ENCODE measurements at places on chromosomes 7 and 10. TPM values are rescaled to one million over a fixed set of nuclear protein-coding genes. Genes with fewer than 3 reads are reported as not detected.

DNA sequence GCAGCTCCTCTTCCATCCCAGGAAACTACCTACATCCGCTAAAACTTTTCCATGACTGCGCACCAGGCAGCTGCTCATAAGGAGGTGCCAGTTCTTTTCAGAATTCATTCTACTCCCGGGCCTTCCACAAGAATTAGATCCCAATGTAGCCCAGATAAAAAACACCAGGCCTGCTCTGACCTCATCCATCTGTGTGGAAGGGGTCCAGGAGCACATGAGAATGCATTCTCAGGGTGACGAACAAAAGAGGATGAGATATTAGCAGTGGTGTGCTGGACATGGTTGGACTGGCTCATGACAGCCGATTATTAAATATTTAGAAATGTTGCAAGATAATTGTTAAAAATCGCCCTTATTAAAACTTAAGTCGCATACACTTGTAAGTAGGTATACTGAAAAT, 43.2 kb upstream of the STEAP1B start:
- DNase-seq: no peak

CUL1 gene
- total RNA-seq: 39.0 TPM

DNA sequence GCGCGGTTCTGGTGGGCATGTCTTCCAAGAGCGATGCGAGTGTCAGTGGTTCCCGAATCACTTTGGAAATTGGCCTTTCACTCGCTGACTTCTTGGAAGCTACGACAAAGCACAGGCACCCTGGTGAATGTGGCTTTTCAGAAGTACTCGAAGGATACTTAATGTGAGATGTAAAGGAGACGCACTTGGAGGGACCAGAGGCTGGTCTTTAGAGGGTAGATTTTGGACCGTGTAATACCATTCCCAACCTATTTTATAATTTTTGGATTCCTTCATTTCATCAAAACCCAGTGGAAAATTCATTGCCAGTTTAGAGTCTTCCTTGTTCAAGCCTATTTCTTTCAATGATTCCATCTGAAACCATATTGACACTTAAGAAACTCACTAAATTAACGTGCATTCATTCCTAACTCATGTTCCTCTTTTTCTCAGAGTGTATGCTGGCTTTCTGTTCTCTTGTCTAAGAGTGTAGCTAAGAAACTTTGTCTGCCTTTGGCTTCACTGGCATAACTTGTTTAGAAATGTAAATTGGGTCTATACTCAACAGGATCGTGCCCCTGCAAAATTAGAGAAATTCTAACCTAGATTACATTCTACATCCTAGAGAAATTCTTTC, 645 bp upstream of the COPG2 start:
- DNase-seq: peak; percentile 6

GRCh38 chr10:56346845-56347415, 14.1 kb downstream of the ZWINT start:
- no peak for DNase-seq

DNA sequence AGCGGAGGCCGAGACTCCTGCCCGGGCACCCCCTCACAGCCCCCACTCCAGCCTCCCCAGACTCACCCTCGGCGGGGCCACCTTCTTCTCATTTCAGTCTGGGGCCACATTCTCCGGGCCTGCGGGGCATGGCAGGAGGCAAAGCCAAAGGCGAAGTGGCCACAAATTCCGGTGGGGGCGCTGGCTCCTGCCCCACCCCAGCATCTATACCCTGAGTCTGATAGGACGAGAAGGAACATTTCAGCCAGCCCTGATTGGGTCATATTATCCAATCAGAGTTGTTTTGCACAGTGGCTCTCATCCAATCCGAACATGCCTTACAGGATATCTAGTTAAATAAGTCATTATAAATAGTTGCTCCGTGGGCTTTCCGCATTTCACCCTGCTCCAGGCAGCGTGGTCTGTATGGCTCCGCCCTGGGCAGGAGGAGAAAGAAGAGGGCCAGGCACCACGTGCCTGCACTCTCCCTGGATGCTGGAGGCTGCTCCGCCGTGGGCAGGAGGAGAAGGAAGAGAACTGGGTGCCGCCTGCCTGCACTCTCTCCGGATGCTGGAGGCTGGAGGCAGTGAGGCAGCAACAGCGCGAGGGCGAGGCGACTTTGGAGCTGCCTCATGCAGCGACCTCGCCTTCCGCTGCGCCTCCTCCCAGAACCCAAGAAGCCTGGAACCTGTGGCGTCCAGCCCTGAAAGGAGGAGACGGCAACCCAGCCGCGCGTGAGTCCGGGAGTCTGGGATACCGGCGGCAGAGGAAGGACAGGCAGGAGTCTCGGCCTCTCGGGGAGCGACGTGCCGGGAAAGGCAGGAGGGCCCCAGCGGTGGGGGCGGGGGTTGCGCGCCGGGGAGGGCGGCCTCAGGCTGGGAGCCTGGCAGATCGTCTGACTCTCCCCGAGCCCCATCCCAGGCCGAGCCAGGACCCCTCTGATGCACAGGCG, 162.9 kb downstream of the ZNF33B start:
- no peak for DNase-seq
